ENCODE measurements at places on chromosomes 1 and 21.

- no peak for DNase-seq
Measured at GRCh38 chr1:169745015-169745861, 11.4 kb upstream of the SELE start.

GRCh38 chr21:27476696-27477095 is 509.8 kb upstream of the ADAMTS5 start:
- no peak for DNase-seq

GRCh38 chr1:219279017-219279770 is 105.5 kb downstream of the LYPLAL1 start:
- DNase-seq, result no peak

GRCh38 chr1:241213139-241213538 is 143.9 kb downstream of the RGS7 start:
- DNase-seq, result no peak

DNA sequence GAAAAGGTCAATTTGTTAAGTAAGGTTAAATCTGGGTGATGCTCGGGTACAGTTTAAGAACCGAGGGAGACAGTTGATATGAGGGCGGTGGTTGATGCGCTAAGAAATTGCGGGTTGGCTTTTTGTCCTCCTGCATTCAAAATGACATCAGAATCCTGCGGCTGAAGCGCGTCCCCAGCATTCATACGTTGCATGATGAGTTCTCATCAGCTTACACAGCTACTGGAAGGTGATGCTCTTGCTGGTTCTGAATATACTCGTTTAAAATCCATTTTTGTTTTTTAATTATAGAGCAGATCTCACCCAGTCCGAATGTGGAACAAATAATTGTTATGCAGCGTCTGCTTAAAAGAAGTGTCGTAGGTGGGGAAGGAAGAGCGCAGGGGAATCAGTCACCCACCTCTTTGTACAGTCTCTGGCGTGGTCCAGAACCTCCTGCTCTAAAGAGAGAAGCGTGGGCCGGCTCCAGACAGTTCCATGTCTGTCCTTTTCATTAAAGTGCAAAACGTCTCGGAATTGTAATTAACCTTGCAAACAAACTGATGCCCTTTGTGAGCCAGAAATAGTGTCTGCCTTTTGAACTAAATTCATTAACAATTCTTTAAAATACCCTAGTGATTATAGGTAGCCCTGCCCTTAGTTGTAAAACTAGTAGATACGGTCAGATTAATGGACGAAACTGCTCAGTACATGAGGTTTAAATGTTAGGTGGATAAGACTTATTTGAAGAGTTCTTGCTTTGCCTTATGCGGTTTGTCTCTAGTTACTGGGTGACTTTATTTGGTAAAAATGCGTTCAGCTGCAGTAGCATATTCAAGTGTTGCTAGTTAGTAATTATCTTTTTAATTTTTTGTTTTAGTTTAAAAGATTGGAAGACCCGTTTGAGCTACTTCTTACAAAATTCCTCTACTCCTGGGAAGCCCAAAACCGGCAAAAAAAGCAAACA is 741 bp downstream of the RGS2 start:
- DNase-seq, result no peak

DNA sequence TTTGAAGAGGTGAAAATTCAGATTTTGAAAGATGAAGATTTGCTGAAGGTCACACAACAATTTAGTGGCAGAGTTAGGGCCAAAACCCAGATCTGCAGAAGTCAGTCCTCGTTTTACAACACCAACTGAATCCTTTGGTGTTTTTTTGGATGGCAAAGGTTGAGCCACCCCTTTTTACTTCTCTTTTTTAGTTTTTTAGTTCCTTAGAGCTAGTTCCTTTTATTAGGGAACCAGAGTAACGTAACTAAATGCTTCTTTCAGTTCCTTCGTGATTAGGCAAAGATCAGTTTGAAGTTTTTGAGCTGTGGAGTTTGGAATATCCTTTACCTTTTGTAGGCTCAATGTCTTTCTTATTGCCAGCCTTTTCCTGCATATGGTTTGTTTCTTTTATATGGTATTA is 67.9 kb upstream of the ARID1A start:
- no peak for DNase-seq

DNA sequence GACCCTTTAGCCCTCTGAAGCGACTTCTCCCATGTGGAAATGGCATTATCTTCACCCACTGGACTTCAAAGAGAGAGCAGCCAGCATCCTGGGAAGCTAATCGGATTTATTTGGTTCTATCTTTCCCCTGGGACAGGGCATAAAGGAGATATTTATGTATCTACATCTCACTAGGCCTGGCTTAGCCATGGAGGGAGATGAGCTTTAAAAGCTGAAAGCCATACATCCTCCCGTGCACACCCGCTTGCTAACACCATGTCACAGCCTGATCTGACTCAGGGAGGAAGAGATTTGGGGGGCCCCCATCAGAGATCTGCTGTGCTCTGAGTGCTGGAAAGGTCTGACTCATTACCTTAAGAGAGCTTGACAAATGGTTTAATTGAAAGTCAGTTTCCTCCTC is 155.9 kb downstream of the PLXNA2 start:
- DNase-seq, result no peak

- DNase-seq, result no peak
Measured at GRCh38 chr1:10992864-10993263, 19.6 kb upstream of the TARDBP start.

DNA sequence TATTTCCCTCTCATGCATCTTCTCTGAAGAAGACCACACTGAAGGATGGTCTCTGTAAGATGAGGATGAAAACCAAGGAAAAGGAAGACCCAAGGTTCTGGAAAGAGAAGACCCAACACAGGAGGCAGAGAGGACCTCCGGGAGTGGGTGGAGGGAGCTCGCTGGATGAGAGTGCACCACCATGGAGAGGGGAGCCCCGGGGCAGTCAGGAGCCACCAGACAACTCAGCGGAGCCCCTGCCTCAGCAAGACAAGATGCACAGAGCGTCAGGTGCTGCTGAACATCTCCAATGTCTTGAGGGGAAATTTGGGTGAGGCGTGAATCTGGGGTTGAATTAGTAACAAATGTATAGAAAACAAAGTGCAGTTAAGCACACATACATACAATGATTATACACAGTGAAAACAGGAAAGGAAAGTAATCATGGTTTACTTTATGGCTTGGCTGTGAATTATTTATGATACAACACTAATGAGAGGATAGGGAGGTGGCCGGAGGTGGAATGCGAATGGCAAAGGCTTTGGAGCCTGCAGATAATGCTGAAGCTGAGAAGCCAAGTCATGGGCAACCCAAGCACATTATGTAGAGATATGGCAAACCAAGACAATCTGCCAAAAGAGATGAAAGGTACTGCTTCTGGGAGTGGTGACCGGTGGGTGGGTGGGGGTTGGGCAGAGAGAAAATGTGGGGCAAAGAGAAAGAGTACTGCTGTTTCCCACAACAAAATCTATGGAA is 80.4 kb upstream of the EDN2 start:
- DNase-seq, result no peak

- no peak for DNase-seq
Measured at GRCh38 chr21:25925064-25925800, 190.5 kb downstream of the GABPA start.

DNA sequence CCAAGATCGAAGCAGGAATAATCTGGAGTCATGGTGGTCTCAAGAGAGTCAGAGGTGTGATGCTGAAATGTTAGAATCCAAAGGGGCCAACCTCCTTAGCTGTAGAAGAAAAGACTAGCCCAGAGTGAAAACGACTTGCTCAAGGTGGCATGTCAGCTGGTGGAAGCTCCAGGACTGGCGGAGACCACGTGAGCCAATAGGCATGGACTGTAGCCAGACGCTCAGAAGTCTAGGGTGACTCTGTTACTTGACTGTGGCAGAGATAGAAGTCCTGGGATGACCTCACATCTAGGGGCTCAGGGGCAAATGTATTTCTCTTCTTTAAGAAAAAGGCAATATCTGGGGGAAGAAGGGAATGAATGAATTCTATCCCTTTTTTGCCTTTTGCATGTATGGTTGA is 267.4 kb downstream of the ATG4C start:
- no peak for DNase-seq

- DNase-seq, result no peak
Measured at GRCh38 chr1:225435487-225435886, 7.6 kb upstream of the LBR start.

DNA sequence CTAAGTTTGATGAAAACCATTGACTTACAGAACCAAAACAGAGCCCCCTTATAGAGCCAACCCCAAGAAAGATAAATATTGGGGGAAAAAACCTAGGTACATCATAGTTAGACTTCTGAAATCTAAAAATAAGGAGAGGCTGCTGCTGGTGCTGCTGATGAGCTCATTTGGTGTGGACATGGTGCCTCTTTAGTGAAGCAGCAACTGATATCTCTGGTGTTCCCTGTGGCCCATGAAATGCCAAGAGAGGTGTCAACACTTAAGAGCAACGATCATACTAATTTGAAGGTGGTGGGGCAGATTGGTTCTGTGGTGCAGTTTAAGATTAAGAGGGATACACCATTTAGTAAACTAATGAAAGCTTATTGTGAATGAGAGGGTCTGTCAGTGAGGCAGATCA is 35.9 kb downstream of the ST3GAL3 start:
- no peak for DNase-seq

- DNase-seq, result no peak
Measured at GRCh38 chr1:67607699-67608098, 77.3 kb upstream of the GADD45A start.

DNA sequence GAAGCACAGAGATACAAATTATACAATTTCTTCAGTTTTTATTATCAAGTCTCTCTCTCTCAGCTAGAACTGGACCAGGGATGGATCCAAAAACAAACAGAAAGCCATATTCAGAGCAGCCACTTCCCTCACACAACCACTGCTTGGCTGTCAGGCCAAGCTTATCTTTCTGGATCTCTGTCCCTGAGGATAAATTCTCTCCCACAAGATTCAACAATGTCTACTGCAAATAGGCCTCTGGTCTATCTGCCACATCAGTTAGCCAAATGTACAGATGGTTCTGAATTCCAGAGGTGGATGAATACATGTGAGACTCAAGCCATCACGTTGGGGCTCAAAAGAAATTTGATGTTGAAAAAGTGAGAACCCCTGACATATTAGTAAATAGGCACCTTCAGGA is 350.9 kb downstream of the LTN1 start:
- DNase-seq, result no peak

GRCh38 chr1:234062166-234062565 is 157.7 kb downstream of the SLC35F3 start:
- no peak for DNase-seq

DNA sequence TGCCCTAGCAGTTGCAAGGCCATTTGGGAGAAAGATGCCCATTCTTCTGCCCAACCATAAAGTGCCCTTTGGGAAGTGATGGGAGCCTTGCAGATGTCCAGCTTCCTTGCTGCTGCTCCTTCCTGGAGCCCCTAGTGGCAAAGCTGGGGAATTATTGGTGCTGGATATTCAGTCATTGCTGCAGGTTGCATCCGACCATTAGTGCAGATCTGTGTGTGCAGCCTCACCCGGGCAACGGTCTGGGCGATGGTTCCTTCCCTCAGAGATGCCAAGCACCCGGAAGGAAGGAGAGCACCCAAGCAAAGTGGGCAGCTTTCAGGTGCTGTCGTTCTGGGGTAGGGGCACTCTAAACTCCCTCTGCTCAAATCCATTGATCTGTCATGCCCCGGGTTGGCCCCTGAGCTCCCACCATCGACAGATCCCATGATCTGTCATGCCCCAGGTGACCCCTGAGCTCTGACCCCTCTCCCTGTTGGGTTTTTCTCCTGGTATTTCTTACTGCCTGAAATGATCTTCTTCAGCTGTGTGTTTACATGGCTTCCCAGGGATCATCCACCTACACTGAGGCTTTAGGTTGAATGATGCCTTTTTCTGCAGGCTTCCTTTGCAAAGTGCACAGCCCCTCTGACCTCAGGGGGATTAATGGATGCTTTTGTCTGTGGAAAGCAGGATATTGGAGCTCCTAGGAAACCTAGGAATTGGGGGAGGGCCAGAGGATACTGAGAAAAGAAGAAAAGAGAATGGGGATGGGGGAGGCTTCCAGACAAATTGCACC is 467.5 kb downstream of the PTPRU start:
- DNase-seq, result no peak

- no peak for DNase-seq
Measured at GRCh38 chr1:215226757-215227156, 144.2 kb downstream of the KCNK2 start.

DNA sequence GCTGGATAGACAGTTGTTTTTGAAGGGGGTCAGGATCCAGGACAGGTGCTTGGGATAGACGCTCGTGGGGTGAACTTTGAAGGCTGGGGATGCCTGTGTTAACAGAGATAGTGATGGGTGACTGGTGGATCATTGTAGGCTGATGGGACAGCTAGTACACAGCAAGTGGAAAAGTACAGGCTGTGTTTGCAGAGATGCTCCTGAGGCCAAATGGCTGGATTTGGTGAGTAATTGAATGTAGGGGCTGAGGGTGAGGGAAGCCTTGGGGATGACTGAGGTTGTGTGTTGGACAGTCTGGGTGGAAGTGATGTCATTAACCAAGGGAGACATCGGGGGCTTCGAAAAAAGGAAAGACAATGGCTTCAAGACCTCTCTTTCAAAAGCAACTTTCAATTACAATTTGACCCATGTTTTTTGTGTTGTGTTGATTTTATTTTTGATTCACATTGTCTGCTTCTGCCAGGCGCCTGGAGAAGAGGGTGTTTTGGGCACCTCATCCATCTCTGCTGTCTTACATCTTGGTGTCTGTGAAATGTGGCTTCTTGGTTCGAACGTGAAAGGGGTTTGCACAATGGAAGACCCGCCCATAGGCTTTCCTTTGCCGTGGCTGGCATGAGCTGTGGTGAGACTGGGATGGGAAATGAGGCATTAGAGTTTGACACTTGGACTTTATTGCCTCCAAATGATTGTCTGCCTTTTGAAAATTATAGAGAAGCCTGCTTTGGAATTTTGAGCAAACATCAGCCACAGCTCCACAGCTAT is 147.5 kb downstream of the FOXD2 start:
- DNase-seq, result no peak

GRCh38 chr1:235972311-235972689 is 92.6 kb downstream of the NID1 start:
- no peak for DNase-seq

GRCh38 chr1:182910143-182910542 is 42.8 kb downstream of the SHCBP1L start:
- DNase-seq, result no peak

- no peak for DNase-seq
Measured at GRCh38 chr1:182169203-182169602, 107.7 kb upstream of the ZNF648 start.

DNA sequence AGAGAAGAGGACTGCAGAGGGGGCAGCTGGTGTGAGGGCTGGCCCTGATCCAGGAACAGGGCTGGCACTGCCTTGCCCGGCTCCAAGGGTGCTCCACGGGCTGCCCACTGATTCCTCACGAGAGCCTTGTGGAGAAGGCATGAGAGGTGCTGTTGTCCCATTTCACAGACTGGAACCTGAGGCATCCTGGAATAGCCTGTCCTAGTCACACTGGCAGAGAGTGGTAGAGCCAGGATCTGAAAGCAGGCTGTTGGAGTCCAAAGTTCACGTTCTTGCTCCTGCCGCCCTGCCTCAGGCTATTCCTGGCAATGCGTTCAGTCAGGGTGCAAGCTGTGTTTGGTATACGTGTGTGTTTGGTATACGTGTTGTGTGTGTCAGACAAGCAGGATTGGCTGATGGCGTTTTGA is 1.8 kb downstream of the RER1 start:
- no peak for DNase-seq

- DNase-seq, result no peak
Measured at GRCh38 chr1:213138391-213138790, 87.3 kb downstream of the RPS6KC1 start.

- DNase-seq, result no peak
Measured at GRCh38 chr1:198910816-198911215, 272.0 kb downstream of the PTPRC start.

GRCh38 chr1:103344930-103345329 is 180.6 kb upstream of the RNPC3 start:
- no peak for DNase-seq

GRCh38 chr1:234960722-234961455 is 167.7 kb downstream of the TOMM20 start:
- no peak for DNase-seq

- no peak for DNase-seq
Measured at GRCh38 chr21:35925497-35925896, 134.8 kb downstream of the SETD4 start.

All from GM12878 (cell line).